ENCODE measurements at places on chromosomes 16 and 17.
A peak's percentile ranks its signal among the peaks of the same experiment; 100 is the strongest.

- no peak for DNase-seq
Observed at GRCh38 chr17:58703137-58703915, 10.9 kb downstream of the RAD51C start.

DNA sequence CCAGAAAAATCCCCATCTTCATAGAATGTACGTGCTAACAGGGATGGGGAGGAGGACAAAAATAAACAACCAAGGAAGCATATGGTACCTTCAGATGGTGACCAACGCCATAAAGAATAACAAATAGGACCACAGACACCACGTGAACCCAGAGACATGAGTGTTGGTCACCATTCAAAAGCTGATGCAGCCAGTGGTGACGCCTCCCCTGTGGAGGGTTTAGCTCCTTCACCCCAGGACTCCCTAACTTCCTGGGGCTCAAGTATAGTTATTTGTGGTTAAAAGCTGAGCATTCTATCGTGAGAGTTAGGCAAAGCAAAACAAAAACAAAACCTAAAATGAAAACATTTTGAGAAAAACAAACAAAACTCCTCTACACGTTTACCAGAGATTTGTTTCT is 184.7 kb downstream of the SOX9 start:
- no peak for DNase-seq

- DNase-seq, result no peak
Observed at GRCh38 chr17:45965812-45966211, 33.2 kb upstream of the STH start.

DNA sequence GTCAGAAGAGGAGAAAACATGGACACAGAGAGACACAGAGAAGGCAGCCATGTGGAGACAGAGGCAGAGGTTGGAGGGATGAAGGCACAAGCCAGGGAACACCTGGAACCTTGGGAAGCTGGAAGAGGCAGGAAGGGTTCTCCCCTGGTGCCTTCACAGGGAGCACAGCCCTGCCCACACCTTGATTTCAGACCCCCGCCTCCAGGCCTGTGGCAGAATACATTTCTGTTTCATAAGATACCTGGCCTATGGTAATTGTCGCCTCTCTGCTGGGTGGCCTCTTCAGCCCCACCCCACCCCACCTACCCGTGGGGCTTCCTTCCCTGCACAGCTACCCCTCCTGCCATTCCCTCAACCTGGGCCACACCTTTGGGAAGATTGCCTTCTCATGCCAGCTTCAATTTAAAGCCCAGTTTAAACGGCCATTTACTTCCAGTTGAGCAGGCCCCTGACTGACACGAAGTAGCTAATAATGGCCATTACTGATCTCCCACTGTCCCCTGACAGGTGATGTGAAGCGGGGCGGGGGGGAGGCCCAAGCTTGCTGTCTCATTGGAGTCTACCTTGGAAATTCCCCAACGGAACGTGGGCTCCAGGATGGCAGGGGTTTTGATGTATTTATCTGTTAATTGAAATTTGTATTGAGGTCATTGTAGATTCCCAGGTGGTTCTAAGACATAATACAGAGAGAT is 291.7 kb upstream of the FOXF1 start:
- DNase-seq, result no peak

DNA sequence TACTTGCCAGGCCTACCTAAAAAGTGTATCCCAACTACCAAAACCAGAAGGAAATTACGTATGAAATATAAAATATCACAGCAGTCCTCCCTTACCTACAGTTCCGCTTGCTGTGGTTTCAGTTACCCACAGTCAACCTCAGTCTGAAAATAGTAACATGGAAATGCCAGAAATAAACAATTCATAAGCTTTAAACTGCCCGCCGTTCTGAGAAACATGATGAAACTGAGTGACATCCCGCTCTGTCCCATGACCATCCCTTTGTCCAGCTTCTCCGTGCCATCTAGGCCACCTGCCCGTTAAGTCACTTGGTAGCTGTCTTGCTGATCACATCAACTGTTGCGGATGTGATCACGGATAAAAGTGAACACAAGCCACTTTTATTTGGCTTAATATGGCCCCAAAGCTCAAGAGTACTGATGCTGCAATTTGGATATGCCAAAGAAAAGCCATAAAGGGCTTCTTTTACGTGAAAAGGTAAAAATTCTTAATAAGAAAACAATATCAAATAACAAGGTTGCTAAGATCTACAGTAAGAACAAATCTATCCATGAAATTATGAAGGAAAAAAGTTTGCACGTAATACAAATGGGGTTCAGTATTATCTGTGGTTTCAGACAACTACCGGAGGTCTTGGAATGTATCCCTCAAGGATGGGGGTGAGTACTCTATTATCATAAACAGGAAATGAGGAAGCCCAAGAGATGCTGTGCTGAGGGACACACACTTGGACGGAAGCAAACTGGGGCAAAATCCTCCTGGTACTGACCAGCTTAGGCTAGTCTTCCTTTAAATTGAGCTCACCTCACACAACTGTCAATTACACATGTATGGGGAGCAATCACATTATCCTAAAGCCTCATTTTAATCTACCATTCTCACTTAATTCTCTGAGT is 8.2 kb downstream of the USP22 start:
- DNase-seq, result no peak

- DNase-seq, result peak; percentile 38
Observed at GRCh38 chr16:46629331-46630219, 8.4 kb upstream of the SHCBP1 start.

DNA sequence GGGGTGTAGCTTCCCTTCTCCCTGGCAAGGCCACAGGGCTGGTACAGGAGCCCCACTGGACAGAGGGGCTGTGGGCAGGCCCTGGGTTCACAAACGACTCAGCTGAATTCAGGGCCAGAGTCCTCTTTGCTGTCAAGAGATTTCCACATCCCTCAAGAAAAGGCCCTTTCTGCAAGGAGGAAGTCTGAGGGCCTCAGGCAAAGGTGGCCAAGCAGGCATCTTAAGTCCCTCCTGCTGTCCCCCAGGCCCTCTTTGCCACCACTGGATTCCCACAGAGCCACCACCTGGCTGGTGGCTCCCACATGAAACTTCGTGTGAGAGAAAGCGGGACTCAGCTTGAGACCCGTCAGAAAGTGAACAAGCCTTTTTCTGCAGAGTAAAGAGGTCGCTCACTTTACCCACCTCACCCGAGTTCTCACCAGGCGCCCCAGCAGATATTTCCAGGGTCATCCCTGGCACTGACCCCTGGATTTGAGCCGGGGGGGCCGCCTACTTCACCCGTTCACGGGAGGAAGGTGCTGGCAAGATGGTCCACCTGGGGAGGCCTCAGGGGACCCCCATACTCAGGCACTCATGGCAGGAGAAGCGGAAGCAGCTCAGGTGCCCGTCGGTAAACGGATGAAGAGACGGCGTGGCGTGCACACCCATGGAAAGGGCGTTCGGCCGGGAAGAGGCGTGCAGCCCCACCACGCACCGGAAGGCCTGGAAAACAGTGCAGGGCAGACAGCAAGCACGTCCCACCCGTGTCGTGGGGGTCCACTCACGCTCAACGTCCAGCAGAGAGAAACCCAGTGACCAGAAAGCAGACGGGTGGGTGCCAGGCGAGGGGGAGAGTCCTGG is 3.6 kb downstream of the RNF166 start:
- DNase-seq, result no peak

DNA sequence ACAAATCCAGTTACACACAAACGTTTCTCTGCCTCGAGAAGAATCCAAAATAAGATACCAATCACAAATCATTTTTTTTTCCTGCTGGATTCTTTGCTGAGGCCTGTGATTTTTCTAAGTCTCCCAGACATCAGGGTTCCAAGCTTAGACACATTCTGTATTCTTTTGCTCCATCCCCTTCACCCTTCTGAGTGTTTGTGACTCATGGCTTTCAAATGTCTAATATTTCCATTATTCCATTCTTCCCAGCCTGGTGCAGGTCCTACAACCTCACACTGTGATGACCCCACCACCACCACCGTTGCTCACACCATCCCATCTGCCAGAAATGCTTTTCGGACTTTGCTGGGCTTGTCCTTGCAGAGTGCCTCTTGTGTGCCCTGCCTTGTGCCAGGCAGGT is 480.1 kb downstream of the SOX9 start:
- DNase-seq, result no peak

Data from dermis microvascular lymphatic vessel endothelial cell (primary cell).